AG08396 (cell line): ENCODE measurements at places on chromosomes 6 and 20.
A peak's percentile ranks its signal among the peaks of the same experiment; 100 is the strongest.

GRCh38 chr6:19968201-19968600 is 131.0 kb downstream of the ID4 start:
- DNase-seq, result no peak

DNA sequence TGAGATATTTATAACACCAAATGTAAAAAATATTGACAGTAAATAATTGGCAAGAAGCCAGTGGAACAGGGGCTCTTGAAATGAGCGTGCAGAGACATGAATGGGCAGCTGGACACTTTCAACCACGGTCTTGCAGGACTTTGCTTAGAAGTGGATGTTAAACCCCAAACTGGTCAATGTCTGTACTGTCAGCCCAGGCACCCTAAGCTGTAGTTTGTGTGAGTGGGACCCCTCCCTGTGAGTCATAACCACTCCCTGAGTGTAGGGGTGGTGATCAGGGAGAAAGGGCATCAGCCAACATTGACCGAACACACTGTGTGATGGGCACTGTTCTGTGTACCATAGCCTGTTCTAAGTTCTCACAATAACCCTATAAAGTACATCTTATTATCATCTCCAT is 108.6 kb downstream of the FIG4 start:
- DNase-seq, result no peak

DNA sequence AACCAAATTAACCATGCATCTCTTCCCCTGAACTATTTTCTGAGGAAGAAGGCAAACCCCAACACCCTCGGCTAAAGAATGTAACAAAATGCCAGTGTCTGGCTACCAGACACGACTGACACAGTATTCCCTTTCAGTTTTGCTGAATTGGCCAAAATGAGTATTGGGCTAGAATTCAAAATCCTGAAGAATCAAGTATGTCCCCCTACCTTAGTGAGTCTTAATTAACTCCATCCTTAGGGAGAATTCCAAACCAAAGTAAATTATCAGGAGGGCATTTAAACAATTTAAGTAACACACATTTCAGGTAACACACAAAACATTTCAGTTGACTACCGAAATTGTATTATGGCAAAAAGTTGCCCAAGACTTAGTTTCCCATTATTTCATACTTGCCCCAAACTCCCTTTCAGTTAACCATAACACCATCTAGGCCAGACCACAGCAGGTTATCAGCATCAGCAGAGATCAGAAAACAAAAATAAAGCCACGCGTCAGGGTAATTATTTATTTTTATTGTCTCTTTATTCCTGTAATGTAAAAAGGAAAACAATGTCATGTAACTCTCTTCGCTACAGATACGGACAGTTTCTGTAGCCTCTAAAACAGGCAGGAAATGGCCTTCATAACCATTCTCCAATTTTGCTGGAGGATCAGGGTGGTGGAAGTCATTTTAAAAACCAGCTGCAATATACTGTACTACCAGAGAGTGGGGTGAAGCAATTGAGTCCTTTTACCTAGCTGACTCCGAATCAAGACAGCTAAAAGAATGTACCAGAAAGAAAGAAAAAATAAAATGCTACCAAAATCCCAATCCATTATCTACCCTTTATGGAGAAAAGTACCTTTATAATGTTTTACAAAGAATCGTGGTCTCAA is 1.9 kb downstream of the SNX5 start:
- peak; percentile 32 for DNase-seq

DNA sequence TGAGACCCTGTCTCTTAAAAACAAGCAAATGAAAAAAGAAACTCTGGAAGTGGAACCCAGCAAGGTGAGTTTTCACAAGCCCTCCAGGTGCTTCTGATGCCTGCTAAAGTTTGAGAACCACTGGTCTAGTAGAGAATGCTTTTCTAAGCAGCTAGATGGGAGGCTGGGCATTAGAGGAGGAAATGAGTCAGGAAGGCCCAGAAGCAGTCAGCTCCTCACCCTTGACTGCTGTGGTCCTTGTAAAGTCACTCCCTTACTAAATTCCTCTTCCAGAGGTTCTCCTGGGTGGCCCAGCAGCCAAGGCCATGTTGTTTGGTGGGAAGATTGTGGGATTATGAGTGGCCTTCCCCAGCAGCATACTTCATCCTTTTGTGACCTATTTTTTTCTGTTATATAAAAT is 52.0 kb upstream of the FYN start:
- DNase-seq, result peak; percentile 49

GRCh38 chr6:153503810-153504209 is 372.7 kb upstream of the RGS17 start:
- no peak for DNase-seq

DNA sequence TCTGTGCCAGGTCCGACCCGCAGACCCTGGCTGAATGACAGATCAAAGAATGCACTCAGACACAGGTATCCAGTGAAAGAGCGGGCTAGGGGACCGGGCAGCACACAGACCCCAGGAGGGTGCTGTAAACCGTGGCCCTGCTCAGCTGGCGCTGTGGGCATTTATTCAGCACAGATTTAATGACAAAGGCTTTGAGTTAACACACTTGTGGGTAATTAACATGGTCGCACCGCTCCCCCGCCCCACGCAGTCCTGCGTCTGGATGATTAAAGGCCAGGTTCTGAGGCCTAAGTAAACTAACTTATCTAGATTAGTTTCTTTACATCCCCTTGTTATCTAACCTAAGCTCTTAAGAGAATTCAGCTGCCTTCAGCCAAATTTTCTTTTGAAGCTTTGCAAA is 3.5 kb downstream of the MAK start:
- no peak for DNase-seq

- no peak for DNase-seq
Observed at GRCh38 chr6:111734068-111735061, 128.7 kb upstream of the TRAF3IP2 start.

DNA sequence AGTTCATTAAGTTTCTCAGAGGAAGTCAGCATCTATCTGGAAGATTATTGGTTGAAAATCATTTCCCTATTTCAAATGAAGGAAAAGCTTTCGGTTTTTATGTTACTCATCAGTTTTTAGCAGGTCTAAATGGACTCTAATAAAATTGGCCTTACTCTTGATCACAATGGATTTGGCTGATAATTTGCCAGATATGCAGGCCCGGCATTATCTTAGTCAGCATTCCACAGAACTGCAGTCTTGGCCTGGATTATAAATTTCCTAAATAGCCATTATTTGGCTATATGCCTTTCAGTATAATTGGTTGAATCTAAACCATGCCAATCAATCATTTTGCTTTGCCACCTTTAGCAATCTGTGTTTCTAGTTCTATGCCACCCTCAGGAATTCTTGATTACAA is 91.7 kb upstream of the KCNQ5 start:
- no peak for DNase-seq

GRCh38 chr6:100796049-100796823 is 84.9 kb downstream of the ASCC3 start:
- no peak for DNase-seq

DNA sequence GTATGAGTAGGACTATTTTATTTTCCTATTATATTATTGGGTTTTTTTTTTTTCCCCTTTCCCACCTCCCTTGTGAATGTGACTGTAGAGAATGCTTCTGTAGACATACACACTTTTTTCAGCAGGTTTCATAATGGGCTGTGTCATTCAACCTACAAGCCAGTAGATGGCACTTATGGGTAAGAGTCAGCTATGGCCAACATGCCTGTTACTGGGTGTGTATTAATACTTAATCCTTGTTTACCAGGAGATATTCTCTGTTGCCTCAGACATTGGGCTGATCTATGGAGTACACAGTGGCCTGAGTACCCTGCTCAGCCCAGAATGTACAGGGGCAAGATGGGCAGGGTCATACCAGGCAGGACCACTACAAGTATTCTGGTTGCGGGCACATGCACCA is 382.5 kb downstream of the EPHA7 start:
- DNase-seq, result no peak

DNA sequence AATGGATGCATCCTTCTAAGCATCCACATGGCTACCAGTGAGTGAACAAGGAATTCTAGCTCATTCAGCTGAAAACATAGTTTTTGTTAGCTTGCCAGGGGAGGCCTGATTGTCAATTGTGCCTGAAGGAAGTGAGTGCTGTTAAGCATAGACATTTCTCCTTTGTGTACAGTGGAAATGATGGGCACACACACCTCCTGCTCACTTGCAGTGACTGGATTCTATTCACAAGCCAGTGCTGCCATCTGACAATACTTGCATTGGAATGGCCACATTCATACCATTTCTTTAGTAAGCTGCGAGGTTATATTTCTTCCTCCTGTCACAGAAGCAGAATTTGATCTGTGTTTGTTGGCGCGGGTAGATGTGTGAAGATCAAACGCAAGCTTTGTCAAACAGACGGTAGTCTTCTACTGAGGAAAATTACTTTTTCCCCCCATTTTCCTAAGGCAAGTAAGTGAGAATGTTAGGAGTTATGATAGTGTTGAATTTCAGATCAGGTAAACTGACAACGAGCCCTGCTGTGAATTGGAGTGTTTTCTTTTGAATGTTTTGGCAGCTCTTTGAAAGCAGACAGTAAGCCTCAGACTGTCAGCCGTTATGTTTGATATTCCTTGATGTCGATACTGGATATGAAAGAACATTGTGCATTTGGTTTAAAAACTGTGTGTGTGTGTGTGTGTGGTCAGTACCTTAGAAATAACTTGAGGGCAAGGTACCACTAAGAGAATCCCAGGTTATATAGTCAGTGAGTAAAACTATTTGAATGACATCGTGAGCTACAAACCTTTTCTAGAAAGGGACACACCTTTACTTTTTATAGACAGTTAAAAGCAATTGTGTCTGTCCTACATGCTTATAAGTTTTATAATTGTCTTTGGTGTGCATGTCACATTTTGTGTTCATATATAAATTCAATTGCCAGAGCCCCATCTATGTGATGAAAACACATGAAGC is 84.2 kb upstream of the BMP2 start:
- DNase-seq, result no peak

DNA sequence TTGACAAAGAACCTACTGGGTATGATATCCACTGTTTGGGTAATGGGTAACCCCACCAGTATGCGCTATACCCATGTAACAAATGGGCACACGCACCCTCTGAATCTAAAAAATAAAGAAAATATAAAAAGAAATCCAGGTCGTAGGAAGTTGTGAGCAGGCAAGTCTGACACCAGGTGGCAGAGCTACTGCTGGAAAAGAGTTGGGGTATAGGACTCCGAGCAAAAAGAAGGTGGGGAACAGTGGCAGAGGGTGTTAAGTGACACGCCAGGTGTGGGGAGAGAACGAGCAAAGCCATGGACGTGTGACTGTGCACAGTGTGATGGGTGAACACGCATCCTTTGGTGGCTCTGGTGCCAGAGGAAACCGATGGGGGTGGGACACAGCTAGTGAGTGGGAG is 46.7 kb downstream of the NOX3 start:
- DNase-seq, result no peak

- DNase-seq, result no peak
Observed at GRCh38 chr6:143294265-143294860, 156.1 kb downstream of the ADAT2 start.

DNA sequence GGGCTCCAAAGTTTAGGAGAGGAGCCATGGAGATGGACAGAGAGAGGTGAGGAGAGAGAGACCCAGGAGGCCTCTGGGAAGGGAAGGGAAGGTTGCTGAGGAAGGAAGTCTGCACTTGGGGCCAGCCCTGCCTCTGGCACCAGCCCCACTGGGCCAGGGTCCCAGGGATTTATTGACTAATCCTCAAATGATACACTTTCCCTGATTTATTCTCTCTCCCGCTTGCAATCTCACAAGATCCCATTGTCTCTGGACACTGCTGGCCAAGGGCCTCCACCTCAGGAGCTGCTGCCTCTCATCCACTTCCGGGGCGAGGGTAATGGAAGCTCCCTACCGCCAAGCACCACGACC is 43.6 kb upstream of the FOXP4 start:
- no peak for DNase-seq

DNA sequence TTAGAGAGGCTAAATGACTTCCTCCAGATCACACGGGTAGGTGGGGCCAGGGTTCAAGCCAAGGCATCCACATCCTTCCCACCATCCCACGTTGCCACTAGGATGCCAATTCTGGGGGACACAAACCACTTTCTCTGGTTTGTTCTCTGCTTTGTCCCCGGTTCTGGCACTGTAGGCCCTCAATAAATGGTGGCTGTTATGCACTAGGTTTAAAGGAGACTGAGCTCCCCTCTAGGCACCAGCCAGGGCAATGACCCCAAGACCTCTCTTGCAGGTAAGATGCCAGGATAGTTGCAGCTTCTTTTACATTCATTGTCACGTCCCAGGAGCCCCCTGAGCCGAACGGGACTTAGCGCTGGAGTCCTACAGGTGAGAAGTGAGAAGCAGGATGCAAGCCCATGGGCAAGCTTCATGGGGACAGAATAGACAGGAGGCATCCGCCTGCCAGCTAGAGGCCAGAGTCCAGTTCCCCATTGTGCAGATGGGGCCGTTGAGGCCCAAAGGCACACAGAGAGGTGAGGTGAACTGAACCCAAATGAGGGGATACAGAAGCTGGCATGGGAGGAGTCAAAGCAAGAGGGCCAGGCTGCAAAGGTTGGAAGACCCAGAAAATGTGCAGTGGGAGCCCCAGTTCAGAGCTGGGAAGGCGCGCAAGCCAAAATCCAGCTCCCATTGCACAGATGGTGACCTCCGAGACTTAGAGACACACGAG is 677 bp downstream of the PXMP4 start:
- DNase-seq, result no peak

DNA sequence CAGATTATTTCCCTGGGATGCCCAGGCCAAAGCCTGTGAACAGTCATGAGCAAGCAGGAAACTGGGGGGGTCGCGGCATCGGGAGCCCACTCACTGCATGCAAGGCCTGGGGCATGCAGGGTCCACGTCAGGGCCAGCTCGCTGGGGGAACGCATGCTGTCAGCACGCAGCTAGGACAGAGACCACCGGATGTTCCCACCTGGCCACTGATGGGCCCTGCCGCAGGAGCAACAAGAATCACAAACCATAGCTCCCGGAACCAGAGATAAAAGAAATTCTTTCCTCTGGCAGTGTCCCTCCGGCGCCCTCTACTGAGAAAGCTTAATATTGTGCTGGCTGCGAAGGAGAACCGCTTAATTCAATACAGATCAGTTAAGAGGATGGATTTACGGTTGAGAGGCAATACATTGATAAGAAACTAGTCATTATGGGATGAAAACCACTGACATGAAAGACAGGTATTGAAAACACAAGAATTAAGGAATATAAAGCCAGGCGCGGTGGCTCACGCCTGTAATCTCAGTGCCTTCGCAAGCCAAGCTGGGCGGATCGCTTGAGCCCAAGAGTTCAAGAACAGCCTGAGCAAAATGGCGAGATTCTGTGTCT is 32.6 kb downstream of the C6orf15 start:
- DNase-seq, result peak; percentile 53

DNA sequence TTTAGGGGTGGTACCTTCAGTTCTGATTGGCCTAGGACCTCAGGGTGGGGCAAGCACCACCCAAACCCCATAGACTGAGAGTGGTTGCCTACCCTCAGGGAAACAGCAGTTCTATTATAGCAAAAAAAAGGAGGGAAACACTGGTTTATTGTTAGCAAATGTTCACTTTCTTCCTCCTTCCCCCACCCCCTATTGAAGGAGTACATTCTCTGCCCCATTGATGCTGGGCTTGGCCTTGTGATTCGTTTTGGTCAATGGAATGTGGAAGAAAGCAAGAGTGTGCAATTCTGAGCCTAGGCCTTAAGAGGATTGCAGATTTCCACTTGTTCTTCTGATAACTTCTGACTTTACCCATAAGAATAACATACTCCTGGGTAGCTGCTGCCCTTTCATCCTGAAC is 255.8 kb downstream of the NFATC2 start:
- DNase-seq, result no peak

- no peak for DNase-seq
Observed at GRCh38 chr6:11432713-11433450, 104.7 kb upstream of the TMEM170B start.

- no peak for DNase-seq
Observed at GRCh38 chr6:53500095-53500494, 44.8 kb downstream of the GCLC start.
